Naive thymus-derived CD8-positive, alpha-beta T cell (primary cell): ENCODE measurements at places on chromosomes 16 and 17. TPM values are rescaled to one million over a fixed set of nuclear protein-coding genes. Genes with fewer than 3 reads are reported as not detected.

Gene CSH2
- not detected for polyA plus RNA-seq

Gene CDRT15L2
- polyA plus RNA-seq = not detected

Gene CRYM
- not detected for polyA plus RNA-seq

Gene CEP131
- 1.1 TPM for polyA plus RNA-seq

Gene C16orf86
- 4.3 TPM for polyA plus RNA-seq
